ENCODE measurements at places on chromosomes 12 and 14.

DNA sequence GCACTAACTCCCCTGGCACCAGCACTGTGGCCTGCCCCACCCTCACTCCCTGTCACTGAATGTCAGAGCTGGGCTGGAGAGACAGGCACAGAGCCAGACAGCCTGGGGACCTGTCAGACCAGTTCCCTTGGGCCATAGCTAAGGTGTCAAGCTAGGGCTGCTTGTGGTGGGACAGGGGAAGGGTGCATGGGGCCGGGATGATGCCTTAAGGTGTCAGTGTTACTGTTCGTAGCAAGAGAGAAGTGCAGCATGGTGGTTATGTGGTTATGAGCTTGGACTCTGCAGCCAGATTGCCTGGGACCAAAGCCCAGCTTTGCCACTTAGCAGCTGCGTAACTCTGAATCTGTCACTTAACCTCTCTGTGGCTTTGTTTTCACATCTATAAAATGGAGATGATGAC, 3.8 kb downstream of the RAPGEF3 start:
- H3K36me3 ChIP-seq, result no peaks in the 10 kb centered on the region
- no peak for DNase-seq
- peak overlapping the region; percentile 25 for H3K27ac ChIP-seq
- peaks cover 3% of the 10 kb centered on the region for H3K27me3 ChIP-seq

DNA sequence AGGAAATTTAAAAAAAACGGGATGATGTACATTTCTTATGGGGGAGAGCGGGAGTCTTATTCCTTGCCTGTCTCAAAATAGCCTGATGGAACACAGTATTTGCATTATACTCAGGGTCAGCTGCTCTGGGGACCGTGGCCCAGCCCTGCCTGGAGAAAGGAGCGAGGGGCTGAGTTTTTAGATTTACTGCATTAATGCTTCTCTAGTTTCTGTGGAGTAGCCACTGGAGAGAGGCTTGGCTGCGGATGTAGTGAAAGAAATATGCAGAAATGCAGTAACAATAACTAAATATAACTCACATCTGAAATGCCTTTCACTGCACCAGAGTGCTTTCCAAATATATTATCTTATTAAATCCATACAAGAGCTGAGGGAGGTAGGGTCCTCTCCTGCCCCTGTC, 87.6 kb upstream of the MAP1LC3B2 start:
- peaks cover 5% of the 10 kb centered on the region for H3K36me3 ChIP-seq
- no peak overlapping the region for H3K4me3 ChIP-seq
- H3K27me3 ChIP-seq, result no peaks in the 10 kb centered on the region
- H3K27ac ChIP-seq, result no peak overlapping the region
- no peak for DNase-seq

- H3K36me3 ChIP-seq, result no peaks in the 10 kb centered on the region
- no peak for DNase-seq
- no peaks in the 10 kb centered on the region for H3K27me3 ChIP-seq
Measured at GRCh38 chr14:53430870-53431269, 277.7 kb upstream of the DDHD1 start.

DNA sequence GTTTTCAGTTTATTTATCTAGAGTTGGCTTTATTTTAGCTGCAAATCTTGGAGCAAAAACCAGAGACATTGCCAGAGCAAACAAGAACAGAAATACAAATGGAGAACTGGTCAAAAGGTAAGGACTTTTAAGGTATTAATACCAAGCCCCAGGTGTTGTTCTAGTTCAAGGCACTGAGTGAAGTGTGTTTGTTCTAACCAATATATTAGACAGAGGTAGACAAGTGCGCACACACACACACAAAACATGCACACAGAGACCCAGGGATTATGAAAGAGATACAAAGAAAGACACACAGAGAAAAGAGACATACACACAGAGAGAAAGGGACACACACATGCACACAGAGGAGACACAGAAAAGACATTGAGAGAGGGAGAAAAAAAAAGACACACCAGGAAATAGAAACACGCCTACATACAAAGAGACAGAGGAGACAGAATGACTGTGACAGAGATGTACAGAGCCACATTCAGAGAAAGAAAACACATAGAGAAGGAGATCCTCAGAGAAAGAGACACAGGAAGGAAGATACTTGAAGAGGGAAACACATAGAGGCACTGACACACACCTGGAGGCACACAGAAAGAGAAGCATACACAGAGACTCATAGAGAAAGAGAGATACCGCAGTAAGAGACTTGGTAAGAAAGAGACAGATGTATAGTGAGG, 50.2 kb downstream of the MIPOL1 start:
- H3K4me1 ChIP-seq, result no peaks in the 10 kb centered on the region
- H3K36me3 ChIP-seq, result no peaks in the 10 kb centered on the region
- no peak overlapping the region for H3K4me3 ChIP-seq
- DNase-seq, result no peak

DNA sequence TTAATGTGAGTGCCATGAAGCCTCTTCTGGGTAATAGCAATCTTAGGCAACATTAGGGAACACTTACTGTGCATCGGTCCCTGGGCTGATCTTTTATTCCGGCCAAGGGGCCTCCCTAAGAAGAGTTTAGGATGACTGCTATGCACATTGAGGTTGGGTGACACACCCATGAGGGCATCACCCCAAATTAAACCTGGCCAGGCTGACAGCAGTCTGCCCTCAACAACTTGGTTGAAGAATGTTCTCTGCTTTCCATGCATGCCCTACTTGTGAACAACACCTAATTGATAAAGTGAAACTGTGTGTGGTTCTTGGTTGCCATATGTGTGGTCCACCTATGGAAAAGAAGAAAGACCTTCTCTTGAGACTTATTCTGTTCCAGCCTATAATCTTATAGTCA, 1098.0 kb downstream of the BCL11B start:
- H3K27ac ChIP-seq, result peak overlapping the region; percentile 98
- peaks cover 98% of the 10 kb centered on the region for H3K4me1 ChIP-seq
- no peaks in the 10 kb centered on the region for H3K27me3 ChIP-seq
- peak overlapping the region; percentile 16 for H3K4me3 ChIP-seq

- no peaks in the 10 kb centered on the region for H3K36me3 ChIP-seq
- no peak overlapping the region for H3K4me3 ChIP-seq
- no peaks in the 10 kb centered on the region for H3K27me3 ChIP-seq
- H3K4me1 ChIP-seq, result no peaks in the 10 kb centered on the region
- H3K27ac ChIP-seq, result no peak overlapping the region
Measured at GRCh38 chr14:26761532-26761931, 163.7 kb upstream of the NOVA1 start.

- H3K27me3 ChIP-seq, result no peaks in the 10 kb centered on the region
- H3K4me1 ChIP-seq, result peaks cover 93% of the 10 kb centered on the region
- peaks cover 3% of the 10 kb centered on the region for H3K36me3 ChIP-seq
- DNase-seq, result peak; percentile 27
Measured at GRCh38 chr14:68282479-68283377, 463.1 kb downstream of the RAD51B start.

- H3K4me3 ChIP-seq, result no peak overlapping the region
- no peak for DNase-seq
- H3K27ac ChIP-seq, result no peak overlapping the region
- H3K27me3 ChIP-seq, result peaks cover 7% of the 10 kb centered on the region
- peaks cover 61% of the 10 kb centered on the region for H3K4me1 ChIP-seq
- H3K36me3 ChIP-seq, result peaks cover 16% of the 10 kb centered on the region
Measured at GRCh38 chr14:54768501-54769129, 134.0 kb downstream of the GCH1 start.

GRCh38 chr12:40511341-40511740, 180.9 kb upstream of the CNTN1 start:
- H3K36me3 ChIP-seq, result no peaks in the 10 kb centered on the region
- no peaks in the 10 kb centered on the region for H3K27me3 ChIP-seq
- no peak overlapping the region for H3K27ac ChIP-seq
- DNase-seq, result no peak
- no peaks in the 10 kb centered on the region for H3K4me1 ChIP-seq

DNA sequence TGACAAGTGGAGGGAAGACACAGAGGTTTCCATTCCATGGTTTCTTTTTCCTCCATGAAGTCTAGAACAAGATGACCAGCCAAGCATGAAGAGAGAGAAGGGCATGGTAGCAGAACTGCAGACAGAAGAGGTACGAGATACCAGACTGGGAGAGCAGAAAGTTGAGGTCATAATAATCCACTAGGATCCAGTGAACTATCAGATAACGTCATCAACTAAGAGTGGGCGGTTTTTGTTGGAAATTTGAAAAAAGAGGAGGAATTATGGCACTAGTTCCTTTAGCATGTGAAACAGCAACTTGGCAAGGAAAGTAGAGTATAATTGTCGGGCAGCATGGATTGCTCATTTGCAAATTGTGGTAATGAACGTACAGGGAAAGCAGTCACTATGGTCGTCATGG, 357.6 kb downstream of the PDZRN4 start:
- peaks cover 9% of the 10 kb centered on the region for H3K27me3 ChIP-seq
- no peak overlapping the region for H3K4me3 ChIP-seq
- DNase-seq, result no peak

DNA sequence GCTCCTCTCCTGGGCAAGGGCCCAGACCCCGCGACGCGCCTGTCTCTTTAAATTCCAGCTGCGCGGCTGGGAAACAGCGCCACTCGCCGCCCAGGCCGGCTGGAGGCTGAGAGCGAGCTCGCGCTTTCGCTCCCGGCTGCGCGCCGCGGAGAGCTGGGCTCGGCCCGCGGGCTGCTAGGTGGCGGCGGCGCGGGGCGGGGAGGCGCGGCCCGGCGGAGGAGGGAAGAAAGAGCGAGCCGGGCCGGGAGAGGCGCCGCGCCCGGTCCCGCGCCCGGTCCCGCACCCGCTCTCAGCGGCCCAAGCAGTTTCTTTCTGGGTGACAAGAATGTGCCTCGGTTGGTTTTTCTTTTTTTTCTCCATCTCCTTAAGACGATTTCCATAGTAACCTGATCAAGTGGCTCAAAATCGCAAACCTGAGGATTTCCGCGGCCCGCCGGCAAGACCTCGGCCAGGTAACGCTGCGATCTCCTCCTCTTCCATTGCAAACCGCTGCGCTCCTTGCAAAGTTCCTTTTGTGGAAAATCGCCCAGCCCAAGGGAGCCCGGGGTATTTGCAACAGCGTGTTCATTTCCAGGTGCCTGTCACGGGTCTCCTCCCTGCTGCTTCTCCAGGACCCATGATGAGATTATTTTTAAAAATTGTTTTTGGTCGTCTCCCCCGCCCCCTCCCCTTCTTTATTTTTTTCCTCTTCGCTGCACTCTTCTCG, 259.5 kb upstream of the E2F7 start:
- no peak overlapping the region for H3K27ac ChIP-seq
- H3K4me1 ChIP-seq, result peaks cover 13% of the 10 kb centered on the region
- H3K4me3 ChIP-seq, result peak overlapping the region; percentile 63
- peaks cover 3% of the 10 kb centered on the region for H3K36me3 ChIP-seq
- peak; percentile 23 for DNase-seq

DNA sequence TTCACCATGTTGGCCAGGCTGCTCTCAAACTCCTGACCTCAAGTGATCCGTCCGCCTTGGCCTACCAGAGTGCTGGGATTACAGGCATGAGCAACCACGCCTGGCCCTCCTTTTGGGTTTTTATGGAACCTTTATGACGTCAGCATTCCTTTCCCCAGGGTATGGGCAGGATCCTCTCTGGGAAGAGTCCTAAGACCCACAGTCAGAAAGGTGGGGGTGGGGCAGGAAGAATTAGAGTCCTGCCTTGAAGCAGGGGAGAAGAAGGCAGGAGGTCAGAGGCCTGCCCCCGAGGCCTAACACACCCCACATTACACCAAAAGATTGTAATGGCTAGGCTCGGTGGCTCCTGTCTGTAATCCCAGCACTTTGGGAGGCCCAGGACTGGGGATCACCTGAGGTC, 30.8 kb upstream of the CDK17 start:
- H3K27ac ChIP-seq, result no peak overlapping the region
- H3K4me1 ChIP-seq, result peaks cover 59% of the 10 kb centered on the region
- DNase-seq, result no peak
- H3K27me3 ChIP-seq, result no peaks in the 10 kb centered on the region
- no peak overlapping the region for H3K4me3 ChIP-seq

- peaks cover 23% of the 10 kb centered on the region for H3K36me3 ChIP-seq
- DNase-seq, result no peak
- no peak overlapping the region for H3K4me3 ChIP-seq
- H3K4me1 ChIP-seq, result no peaks in the 10 kb centered on the region
Measured at GRCh38 chr14:77508249-77508648, 9.6 kb upstream of the ISM2 start.

DNA sequence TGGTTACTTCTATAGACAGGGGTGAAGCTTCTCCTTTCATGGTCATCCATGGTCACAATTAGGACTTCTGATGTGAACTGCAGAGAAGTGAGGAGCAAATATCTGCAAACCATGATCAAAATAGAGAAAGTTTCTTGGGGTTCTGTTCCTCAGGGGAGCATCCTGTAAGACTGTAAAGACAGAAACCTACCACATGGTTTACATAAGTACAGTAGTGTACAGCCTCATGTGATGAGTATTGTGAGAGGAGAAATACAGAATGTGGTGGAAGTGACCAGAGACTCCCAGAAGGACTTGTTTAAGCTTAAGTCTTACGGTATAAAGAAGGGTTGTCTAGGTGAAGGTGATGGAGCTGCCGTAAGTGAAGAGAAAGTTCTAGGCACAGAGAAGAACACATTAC, 484.7 kb downstream of the LRIG3 start:
- no peak for DNase-seq
- no peaks in the 10 kb centered on the region for H3K36me3 ChIP-seq
- H3K4me3 ChIP-seq, result no peak overlapping the region
- no peaks in the 10 kb centered on the region for H3K4me1 ChIP-seq

- H3K4me3 ChIP-seq, result no peak overlapping the region
- no peaks in the 10 kb centered on the region for H3K27me3 ChIP-seq
- no peak for DNase-seq
Measured at GRCh38 chr14:89549381-89550125, 132.5 kb upstream of the FOXN3 start.

- H3K4me1 ChIP-seq, result peaks cover 47% of the 10 kb centered on the region
- no peak overlapping the region for H3K27ac ChIP-seq
- no peak for DNase-seq
- H3K27me3 ChIP-seq, result peaks cover 4% of the 10 kb centered on the region
- no peaks in the 10 kb centered on the region for H3K36me3 ChIP-seq
- H3K4me3 ChIP-seq, result no peak overlapping the region
Measured at GRCh38 chr14:68666899-68667298, 126.0 kb downstream of the ZFP36L1 start.

DNA sequence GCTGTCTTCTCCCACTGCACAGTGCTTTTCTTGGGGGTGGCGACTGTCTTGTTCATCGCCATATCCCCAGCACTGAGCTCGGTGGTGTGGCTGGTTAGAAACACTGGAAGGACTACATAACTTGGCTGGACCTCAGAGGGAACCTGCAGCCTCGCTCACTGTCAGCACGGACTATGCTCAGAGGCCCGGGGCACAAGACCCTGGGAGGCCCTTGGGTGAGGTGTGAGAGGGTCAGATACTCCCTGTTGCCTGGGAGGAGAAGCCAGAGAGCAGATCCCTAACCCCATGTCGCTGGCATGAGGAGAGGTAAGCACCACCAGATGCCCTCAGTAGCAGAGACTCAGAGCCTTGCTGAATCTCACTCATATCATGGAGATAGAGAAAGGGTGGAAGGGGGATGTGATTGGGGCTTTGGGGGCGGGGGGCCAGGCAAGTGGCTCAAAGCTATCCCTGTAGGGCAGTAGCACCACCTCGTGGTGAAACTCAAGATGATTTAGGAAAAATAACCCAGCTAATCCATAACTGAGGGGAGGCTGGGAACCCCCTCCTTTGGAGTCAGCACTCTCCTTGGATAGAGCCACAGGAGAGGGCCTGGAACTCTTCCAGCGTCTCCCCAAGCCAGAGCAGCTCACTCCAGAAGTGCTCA, 18.7 kb upstream of the HDAC7 start:
- DNase-seq, result peak; percentile 50
- peaks cover 11% of the 10 kb centered on the region for H3K36me3 ChIP-seq
- H3K27me3 ChIP-seq, result no peaks in the 10 kb centered on the region
- H3K4me1 ChIP-seq, result peaks cover 63% of the 10 kb centered on the region
- H3K4me3 ChIP-seq, result no peak overlapping the region

GRCh38 chr14:101351769-101352168, 209.5 kb upstream of the DIO3 start:
- H3K4me1 ChIP-seq, result no peaks in the 10 kb centered on the region
- no peaks in the 10 kb centered on the region for H3K36me3 ChIP-seq
- peaks cover 2% of the 10 kb centered on the region for H3K27me3 ChIP-seq
- no peak overlapping the region for H3K4me3 ChIP-seq
